Activated CD4-positive, alpha-beta T cell treated with anti-CD3 and anti-CD28 coated beads, Interleukin-2, amount 10 ng/mL, durations not matched to agents 24 days and 14 days (primary cell): ENCODE measurements at places on chromosomes 7 and 10. TPM values are rescaled to one million over a fixed set of nuclear protein-coding genes. Genes with fewer than 3 reads are reported as not detected.

- no peak for DNase-seq
- no peaks in the 10 kb centered on the region for H3K27me3 ChIP-seq
- no peaks in the 10 kb centered on the region for H3K36me3 ChIP-seq
These were observed 20.3 kb downstream of the SBDS start for GRCh38 chr7:66974986-66975590.

DNA sequence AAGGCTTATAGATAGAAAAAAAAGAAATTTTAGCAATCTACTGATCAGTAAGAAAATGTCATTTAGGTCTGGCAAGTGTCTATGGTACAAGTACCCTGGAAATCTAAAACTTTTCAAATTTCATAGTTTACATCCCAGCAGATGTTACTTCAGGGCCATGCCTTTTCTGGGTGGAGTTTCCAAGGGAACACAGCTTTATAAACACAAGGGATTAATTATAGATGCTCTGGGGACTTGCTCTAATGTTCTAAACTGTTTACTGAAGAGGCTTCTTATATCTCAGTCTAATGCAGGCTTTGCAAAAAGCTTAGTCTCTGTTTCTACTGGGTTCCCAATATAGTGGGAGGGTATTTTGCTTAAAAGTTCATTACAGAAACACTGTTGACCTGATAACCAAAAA, 3.1 kb downstream of the CD36 start:
- no peaks in the 10 kb centered on the region for H3K27me3 ChIP-seq
- H3K36me3 ChIP-seq: no peaks in the 10 kb centered on the region
- H3K27ac ChIP-seq: no peak overlapping the region
- no peak for DNase-seq

DNA sequence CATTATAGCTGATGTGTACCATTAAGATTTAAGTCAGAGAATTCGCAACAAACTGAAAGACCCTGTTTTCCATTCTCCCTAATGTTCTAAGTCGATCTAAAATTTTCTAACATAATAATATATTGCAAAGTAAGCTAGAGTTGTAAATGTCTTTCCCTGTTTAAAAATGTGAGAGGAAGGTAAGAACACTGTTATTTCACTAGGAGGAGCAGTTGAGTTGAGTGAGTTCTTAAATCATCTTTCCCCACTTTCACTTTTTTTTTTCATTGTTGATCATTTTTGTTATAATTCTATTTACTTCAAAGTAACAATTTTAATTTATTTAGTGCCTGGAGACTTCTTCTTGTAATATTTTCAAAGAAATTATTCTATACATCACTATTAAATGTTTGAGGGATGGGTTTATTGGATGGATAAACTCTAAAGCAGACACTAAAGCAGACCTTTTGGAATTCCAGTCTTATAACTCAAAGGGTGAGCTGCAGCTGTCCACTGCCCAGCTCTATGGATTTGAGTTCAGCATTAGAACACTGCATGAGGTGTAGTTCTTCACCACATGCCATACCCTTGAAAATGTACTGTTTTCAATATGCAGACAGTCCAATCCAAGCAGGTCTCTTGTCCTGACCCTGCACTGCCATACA, 181.3 kb upstream of the FZD1 start:
- H3K27me3 ChIP-seq: peaks cover 11% of the 10 kb centered on the region
- H3K4me3 ChIP-seq: no peak overlapping the region
- no peaks in the 10 kb centered on the region for H3K36me3 ChIP-seq
- H3K4me1 ChIP-seq: peaks cover 17% of the 10 kb centered on the region
- H3K27ac ChIP-seq: no peak overlapping the region

MEOX2 gene
- total RNA-seq: not detected in 2 replicates

CFAP69 gene
- not detected in 2 replicates for total RNA-seq

OPALIN gene
- total RNA-seq: not detected in 2 replicates

DYDC2 gene
- total RNA-seq: not detected in 2 replicates

HABP2 gene
- total RNA-seq: not detected in 2 replicates
